COLO829 (cell line): ENCODE measurements at places on chromosomes 13 and 19.

DNA sequence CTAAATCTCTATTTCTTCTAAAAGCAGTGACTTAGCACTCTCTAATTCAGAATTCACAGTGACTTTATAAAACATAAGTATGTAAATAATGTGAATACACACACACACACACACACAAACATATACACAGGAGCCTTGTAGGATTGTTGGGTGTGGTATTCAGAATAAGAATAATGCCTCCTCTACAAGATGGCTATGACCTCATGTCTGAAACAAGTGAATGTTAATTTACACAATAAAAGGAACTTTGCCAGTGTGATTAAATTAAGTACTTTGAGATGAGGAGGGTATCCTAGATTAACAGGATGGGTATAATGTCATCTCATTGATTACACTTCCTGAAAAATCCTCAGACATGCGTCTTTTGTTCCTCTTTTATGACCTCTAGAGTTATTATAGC is 234.6 kb downstream of the SLITRK6 start:
- DNase-seq = no peak

- DNase-seq = no peak
Measured at GRCh38 chr13:21218351-21219035, 42.0 kb downstream of the MRPL57 start.

GRCh38 chr13:62038214-62038613 is 622.6 kb upstream of the PCDH20 start:
- no peak for DNase-seq

DNA sequence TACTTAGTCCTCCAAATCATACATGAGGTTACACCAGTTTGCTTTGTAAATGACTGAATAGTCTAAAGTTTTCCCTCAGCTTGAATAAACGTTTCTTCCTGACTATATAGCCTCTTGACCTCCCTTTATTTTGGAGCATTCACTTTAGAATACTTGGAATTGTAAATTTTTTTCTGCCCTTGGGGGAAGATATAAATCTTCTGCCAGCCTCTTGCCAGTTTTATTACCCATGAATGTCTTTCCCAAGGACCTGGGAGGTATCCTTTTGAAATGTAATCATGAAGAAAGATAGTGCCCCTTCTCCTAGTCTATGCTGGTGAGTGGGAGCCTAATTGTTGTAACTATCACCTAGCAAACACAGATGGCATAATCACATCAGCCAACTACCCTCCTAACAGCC is 2033.9 kb upstream of the PCDH20 start:
- DNase-seq = peak; percentile 6

- no peak for DNase-seq
Measured at GRCh38 chr13:114140906-114141250, 8.5 kb upstream of the RASA3 start.

DNA sequence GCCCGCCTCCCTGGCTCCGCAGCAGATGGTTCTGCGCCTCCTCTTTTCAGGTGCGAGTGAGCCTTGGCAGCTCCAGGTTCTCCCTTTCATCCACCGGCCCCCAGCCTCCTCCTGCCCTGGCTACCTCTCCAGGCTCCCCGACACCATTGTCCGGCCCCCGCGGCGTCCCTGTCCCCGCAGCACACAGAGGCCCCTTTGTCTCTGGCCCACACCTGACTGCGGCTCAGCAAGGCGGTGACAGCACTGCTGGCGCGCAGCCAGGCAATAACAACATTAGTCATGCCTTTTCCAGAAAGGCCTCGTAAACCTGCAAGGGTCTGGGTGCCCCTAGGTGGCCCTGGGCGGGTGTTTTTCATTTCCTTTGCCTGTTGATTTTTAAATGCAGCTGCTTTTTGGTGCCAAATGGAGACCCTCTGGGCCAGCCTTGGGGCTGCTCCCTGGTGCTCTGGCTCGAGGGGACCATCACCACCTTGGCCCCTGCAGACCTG is 73.2 kb upstream of the MEDAG start:
- peak; percentile 65 for DNase-seq

- no peak for DNase-seq
Measured at GRCh38 chr19:10876459-10877240, 5.3 kb downstream of the CARM1 start.

DNA sequence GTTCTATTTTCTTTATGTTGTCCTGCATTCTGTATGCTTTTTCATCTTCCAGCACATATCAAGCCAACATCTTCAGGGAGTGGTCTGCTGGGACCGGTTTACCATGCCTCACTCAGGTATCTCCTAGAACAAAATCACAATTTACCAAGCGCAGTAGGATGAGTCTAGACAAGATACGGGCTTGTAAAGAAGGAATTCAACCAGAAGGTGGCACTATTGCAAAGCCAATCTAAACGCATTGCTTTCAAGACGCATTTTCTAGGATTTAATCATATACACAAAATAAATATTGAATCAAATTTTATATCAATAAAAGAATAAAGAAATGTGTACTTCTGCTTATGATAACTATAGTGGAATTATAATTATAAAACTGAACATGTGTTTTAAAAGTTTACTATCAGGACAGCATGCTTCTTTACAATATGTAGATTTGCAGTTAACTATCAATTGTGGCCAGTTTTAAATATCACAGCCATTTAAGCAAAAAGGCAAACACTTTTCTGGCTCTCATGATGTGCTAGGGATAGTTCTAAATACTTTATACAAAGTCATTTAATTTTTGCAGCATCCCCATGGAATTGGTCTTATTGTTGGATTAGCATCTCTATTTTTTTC is 16.1 kb upstream of the TPP2 start:
- peak; percentile 76 for DNase-seq

GRCh38 chr13:96474181-96474557 is 384.3 kb downstream of the HS6ST3 start:
- no peak for DNase-seq

GRCh38 chr19:1073063-1073955 is 6.3 kb downstream of the ARHGAP45 start:
- DNase-seq = no peak

- no peak for DNase-seq
Measured at GRCh38 chr19:48476176-48476575, 7.0 kb downstream of the CYTH2 start.

- no peak for DNase-seq
Measured at GRCh38 chr13:75796825-75797224, 160.7 kb downstream of the LMO7 start.
